Epithelial cell of proximal tubule (primary cell): ENCODE measurements at places on chromosomes 5 and 9. TPM values are rescaled to one million over a fixed set of nuclear protein-coding genes. Genes with fewer than 3 reads are reported as not detected.

The CCIN gene
- total RNA-seq, result 0.06 TPM in 1 of 2 replicates, not detected in the other

- DNase-seq, result no peak
Measured at GRCh38 chr5:103216137-103216536, 42.4 kb upstream of the MACIR start.

- no peak for DNase-seq
Measured at GRCh38 chr5:167853421-167853820, 438.0 kb upstream of the WWC1 start.

DNA sequence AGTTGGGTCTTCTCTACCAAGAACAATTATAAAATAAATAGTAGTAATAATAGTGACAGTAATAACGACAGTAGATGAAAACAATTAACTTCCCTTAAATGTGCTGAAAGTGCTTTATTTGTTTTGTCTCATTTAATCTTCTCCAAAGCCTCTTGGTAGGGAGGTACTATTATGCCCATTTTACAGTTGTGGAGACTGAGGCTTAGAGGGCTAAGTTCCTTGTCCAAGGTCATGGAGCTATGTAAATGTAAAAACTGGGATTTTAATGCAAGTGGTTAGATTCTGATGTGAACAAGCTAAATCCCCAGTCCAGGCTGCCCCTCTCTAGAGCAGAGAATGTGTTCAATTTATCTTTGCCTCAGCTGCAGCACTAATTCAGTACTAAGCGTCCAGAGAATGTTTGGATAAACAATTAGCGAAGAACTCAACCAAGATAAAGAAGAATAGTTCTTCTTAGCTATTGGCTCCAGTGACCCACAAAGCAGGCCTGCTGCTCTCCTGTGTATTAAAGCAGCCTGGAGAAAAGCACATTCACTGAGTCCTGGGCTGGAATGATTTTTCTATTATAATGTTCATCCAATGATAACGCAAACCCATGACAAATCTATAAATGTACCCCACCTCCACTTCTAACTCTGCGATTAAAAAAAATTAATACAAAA lies 68.8 kb downstream of the NPR3 start:
- no peak for DNase-seq

DNA sequence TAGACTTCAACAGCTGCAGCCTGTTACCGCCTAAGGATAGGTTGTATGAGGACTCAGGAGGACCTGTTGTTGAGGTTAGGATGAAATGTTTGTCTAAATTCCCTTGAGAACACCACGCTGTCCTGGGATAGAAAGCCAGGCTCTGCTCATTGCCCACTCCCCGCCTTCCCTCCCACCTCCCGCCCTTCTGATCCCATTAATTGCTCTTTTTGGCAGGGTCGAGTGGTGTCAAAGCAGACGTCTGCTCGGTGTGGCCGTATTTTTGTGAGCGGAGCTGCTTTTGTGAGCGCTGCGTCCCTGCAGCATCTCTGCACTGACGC lies 62.3 kb downstream of the SPATA31C2 start:
- DNase-seq, result no peak

- DNase-seq, result no peak
Measured at GRCh38 chr5:30042677-30043076, 1150.8 kb upstream of the CDH6 start.

- DNase-seq, result no peak
Measured at GRCh38 chr5:159838551-159839222, 77.6 kb upstream of the ADRA1B start.

DNA sequence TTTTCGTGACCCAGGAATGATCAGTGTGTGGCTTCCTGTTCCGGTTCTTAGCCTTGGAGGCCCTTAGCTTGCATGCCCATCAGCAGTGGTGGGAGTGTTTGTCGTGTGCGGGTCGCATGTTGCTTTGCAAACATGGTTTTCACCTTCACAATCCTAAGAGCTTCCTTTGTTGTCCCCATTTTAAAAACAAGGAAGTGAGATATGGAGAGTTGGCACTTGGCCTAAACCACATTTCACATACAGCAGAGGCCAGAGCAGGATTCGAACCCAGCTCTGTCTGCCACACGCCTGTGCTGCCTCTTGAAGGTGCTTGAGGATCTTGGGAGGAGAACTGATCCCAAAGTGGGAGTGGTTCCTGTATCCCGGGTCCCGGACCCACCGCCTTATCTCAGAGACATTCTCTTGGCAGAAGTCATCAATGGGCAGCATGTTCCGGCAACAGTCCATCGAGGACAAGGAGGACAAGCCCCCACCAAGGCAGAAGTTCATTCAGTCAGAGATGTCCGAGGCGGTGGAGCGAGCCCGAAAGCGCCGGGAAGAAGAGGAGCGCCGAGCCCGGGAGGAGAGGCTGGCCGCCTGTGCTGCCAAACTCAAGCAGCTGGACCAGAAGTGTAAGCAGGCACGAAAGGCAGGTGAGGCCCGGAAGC lies 38.2 kb upstream of the POMT1 start:
- no peak for DNase-seq

GRCh38 chr9:121878271-121878822 lies 214.8 kb downstream of the TTLL11 start:
- DNase-seq, result no peak

The ORM2 gene
- not detected in 2 replicates for total RNA-seq

- DNase-seq, result no peak
Measured at GRCh38 chr5:138945421-138946240, 70.5 kb upstream of the LRRTM2 start.

DNA sequence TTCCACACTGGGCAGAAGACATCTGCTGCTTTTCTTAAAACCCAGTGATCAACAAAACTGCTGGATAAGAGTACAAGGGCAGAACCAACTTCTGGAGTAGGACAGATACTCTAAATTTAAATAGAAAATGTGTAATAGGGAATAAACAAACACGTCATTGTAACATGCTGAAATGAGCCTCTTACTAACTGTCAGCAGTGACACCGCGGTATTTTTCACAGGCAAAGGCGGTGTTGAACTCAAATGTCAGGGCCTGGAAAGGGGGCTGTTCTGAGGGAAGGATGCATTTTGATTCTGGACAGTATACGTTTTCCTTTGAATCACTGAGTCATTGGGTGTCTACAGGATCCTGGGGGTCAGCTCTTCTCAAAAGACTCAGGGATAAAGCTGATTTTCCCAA lies 73.5 kb downstream of the OTULIN start:
- DNase-seq, result no peak

The ARHGEF28 gene
- 58.2 and 72.1 TPM in 2 replicates for total RNA-seq

The CD74 gene
- 31.2 and 54.4 TPM in 2 replicates for total RNA-seq

DNA sequence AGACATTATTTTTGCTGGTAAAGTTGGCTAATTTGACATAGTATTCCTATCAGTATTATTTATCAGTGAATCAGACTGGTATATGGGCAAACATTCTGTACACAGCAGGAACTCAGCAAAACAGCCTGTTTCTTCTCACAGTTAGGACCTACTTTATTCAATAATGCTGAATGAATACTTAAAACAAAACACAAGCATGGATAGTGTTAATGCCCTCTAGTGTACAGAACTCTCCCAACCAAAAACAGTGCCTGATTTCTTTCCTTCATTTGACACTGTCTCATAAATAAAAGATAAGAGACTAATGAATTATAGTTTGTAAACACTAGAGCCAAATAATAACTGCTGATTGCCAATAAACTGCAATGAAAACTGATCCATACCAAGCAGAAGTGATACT lies 1113.3 kb downstream of the PTPRD start:
- DNase-seq, result no peak

The RORB gene
- total RNA-seq, result not detected in 2 replicates

The PRR7 gene
- total RNA-seq, result 28.4 and 30.9 TPM in 2 replicates

GRCh38 chr5:111070272-111071134 lies 1.0 kb upstream of the TSLP start:
- no peak for DNase-seq

DNA sequence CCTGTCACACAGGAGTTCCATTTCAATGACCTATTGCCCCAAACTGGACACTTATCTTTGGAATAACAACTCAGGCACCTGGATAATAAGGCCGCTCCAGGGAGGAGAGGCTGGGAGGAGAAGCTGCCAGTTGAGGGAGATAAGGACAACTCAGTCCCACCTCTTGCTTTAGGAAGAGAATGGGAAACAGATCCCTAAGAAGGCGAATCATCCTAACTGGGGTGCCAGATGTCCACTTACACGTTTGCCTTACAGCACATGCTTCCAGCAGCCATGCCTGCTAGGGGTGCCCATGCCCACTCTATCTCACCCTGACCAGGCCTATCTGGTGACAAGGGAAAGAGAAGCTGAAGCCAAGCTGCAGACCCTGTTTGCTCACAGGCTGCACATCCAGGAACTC lies 6.5 kb downstream of the HK3 start:
- DNase-seq, result no peak

DNA sequence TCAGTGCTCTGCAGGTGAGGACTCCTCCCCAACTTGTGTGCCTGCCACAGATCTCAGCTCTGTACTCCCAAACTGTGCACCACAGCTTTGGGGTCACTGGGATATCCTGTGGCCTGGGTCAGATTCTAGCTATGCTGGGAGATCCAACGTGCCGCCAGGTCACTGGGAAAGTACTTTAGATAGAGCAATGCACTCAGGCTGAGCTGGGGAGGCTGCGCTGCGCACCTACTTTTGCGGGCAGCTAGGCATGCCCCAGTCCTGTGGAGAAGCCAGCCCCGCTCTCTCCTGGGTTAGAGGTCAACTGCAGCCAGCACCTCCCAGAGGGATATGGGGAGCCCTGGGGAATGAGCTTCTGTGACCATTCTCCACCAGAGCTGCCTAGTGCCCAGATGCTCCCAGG lies 552.1 kb upstream of the CDH9 start:
- DNase-seq, result no peak

The TLR4 gene
- total RNA-seq, result 1.7 and 7.2 TPM in 2 replicates

The STK32A gene
- total RNA-seq, result 0.63 TPM in 1 of 2 replicates, not detected in the other

- DNase-seq, result no peak
Measured at GRCh38 chr9:122254761-122255160, 9.9 kb downstream of the RBM18 start.

DNA sequence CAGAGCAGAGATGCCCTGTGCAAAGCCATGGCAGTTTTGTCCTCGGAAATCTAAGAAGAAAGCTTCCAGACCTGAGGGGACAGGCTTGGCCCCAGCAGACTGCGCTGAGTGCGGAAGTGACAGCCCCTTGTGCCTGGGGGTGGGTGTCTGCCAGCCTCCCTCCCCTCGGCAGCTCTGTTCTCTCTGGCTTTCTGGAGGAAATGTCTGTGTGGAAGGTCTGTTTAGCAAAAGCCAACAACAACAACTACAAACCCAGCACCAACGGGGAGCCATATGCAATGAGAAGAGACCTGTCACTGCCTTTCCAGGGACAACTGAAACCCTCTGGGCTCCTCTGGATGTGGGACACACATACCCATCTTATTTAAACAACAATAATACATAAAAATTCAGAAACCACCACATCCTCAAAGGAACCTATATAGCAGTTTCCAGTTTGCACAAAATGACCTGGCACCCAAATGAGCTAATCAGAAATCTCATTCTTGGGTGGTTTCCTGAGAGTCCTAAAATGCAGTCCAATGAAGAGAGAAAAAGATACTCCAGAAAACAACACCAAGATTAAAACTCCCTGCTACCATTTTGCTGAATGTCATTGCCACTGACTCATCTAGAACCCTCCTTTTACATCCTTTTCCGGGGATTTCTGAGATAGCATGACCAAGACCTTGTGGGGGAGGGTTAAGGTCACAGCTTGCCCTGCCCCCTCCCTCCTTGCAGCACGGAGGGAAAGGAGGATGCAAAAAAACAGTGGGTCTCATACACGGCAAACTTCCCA lies 97.7 kb downstream of the AK8 start:
- no peak for DNase-seq

DNA sequence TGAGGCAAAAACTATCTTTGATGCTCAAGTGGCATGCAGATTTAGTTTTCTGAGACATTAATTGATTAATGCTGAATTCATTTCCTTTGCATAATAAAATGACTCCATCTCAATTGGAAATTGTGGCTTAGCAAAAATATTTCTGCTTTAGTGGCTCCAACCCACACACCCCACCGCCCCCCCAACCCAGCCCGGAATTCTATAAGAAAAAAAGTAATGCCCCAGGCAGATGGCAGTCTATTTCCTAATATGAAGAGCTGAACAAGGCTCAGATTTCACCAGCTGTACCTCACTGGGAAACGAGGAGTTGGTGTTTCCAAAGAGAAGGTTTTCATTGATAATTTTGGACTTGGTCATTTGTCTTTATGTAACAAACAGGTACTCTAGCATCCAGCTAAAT lies 182.1 kb downstream of the FBN2 start:
- no peak for DNase-seq

GRCh38 chr9:116020146-116020545 lies 133.4 kb upstream of the PAPPA start:
- DNase-seq, result no peak

GRCh38 chr5:150398722-150399523 lies 13.8 kb downstream of the CD74 start:
- DNase-seq, result no peak
